ENCODE measurements at places on chromosomes 5 and 9. TPM values are rescaled to one million over a fixed set of nuclear protein-coding genes. Genes with fewer than 3 reads are reported as not detected.

DNA sequence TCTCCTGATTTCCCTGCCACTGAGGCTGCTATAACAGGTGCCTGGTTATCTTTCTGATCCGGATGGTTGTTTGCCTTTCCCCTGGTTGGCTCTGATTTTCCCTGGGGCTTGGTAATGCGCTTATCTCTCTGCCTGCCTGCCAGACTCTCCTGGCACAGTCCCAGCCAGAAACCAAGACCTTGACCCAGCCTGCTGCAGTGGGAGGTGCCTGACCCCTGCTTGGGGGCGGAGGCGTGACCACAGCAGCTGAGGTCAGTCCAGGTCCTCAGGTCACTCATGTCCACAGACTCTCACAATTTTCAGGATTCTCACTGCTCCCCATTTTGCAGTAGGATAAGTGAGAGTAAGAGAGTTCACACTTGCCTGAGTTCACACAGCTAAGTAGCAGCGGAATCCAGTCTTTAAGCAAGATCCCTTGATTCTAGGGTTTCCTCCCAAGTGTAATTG is 24.4 kb upstream of the SYNPO start:
- peaks cover 8% of the 10 kb centered on the region for H3K4me1 ChIP-seq
- H3K4me3 ChIP-seq = no peak overlapping the region
- H3K27ac ChIP-seq = no peak overlapping the region
- H3K27me3 ChIP-seq = peaks cover 28% of the 10 kb centered on the region
- no peaks in the 10 kb centered on the region for H3K36me3 ChIP-seq

STKLD1 gene
- total RNA-seq = 3.8 TPM

DNA sequence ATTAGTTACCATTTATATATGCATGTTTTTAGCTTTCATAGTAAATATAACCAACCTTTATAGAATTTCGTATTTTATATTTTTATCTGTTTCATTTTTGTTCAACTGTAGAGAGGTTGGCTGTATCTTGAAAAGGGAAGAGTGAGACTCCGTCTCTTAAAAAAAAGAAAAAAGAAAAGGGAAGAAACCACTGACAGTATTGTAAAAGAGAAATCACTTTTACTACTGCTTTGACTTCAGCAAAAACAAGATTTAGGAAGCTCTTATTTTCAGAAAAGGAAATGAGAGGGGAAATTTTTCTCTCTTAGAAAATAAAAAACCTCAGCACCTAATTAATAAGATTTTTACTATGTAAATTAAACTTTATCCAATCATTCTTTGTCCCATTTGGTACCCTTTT is 14.4 kb downstream of the POLK start:
- H3K27ac ChIP-seq = no peak overlapping the region
- H3K4me1 ChIP-seq = peaks cover 7% of the 10 kb centered on the region
- DNase-seq = no peak
- no peaks in the 10 kb centered on the region for H3K27me3 ChIP-seq

PRUNE2 gene
- total RNA-seq = 5.6 TPM

DNA sequence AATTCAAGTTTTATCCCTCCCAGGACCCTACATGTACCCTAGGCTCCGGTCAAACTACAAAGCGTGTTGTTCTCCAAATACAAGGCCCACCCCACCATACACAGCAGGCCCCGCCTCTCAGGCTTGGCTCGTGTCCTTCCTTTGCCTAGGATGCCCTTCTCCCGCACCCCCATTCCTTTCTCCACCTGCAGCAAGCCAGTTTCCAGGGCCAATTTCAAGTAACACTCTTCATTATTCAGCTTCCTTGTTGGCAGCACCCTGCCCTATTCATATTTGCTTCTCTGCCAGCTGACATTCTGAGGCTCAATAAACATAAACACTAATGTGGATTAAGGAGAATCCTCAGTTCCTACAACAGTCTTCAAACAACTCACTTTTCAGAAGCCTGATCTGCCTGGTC is 31.7 kb downstream of the EPB41L4B start:
- no peaks in the 10 kb centered on the region for H3K27me3 ChIP-seq
- H3K4me1 ChIP-seq = peaks cover 8% of the 10 kb centered on the region
- no peak for DNase-seq

- H3K4me1 ChIP-seq = no peaks in the 10 kb centered on the region
- no peak for DNase-seq
- H3K27me3 ChIP-seq = no peaks in the 10 kb centered on the region
- H3K4me3 ChIP-seq = no peak overlapping the region
- H3K36me3 ChIP-seq = no peaks in the 10 kb centered on the region
These were observed 155.7 kb upstream of the ZNF462 start for GRCh38 chr9:106707291-106707690.

TMEM215 gene
- total RNA-seq = not detected

DNA sequence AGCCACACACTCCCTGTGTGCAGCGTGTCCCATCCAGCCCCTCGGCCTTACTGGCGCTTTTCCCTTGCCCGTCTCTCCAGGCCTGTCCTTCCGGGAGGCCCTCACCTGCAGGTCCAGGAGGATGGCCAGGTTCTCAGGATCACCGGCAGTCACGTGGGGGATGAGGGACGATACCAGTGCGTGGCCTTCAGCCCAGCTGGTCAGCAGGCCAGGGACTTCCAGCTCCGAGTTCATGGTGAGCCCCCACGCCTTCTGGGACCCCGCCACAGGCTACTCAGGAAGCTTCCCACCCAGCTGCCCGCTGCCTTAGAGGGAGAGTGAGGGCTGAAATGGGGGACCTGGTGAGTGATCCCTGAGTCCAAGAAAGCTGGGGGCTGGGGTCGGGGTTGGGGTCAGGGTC is 85.8 kb downstream of the HMCN2 start:
- no peaks in the 10 kb centered on the region for H3K4me1 ChIP-seq
- no peak overlapping the region for H3K27ac ChIP-seq
- H3K4me3 ChIP-seq = no peak overlapping the region
- no peak for DNase-seq

DNA sequence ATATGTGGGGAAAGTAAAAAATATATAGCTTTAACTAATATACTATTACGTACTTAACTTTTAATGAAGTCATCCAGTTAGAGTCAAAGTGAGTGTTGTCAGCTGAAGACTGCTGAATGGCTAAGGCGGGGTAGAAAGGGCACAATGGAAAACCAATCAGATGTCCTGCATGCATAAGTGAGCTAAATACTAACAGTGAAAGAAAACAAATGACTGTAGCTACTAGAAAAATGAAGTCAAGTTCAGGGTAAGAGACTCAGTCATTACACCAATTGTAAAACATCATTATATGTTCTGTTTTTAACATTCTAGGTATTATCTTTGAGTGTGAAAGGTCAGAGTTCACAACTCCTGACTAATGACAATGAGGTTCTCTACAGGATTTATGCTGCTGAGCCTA is 295.2 kb downstream of the ADGRV1 start:
- no peak for DNase-seq
- no peak overlapping the region for H3K27ac ChIP-seq
- H3K4me3 ChIP-seq = no peak overlapping the region
- no peaks in the 10 kb centered on the region for H3K4me1 ChIP-seq

DNA sequence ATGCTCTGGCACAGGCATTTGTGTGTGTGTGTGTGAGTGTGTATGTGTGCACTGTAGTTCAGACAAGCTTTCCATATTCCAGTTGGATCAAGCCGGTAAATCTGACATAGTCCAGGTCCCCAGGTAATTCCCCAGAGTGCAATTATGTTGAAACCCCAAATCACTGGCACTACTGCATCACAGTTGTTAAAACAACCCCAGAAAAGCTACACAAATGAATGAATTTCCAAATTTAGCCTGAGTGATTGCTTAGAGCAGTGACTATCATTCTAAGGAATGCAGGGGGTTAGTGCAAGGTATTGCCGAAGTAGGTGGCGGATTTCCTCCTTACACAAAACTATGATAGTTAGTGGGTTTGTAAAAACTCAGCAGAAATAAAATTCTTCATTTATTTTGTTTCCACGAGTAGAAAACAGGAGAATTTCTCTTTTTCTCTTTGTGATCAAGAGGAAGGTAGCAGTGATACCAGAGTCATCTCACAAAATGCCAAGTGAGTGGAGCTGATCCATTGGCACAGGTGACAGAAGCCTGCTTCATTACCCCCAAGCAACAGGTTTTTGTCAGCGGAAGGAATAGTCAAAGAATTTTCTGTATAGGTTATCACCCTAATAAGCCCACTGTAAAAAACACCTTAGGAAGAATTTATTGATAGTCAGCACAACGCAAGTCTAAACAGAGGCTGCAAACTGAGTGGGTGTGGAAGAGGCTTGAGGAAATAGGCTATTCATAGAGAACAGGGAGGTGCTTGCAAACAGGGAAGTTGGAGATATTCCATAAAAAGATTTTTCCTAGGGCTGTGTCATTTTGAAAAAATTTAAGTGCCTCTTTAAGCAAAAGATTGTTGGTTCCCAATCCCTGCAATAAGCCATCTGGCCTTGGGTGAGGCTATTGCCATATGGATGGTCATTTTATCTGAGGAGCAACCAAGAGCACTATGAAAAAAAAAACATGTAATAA is 385.1 kb downstream of the CHSY3 start:
- no peak for DNase-seq
- no peak overlapping the region for H3K4me3 ChIP-seq
- H3K27ac ChIP-seq = no peak overlapping the region
- H3K4me1 ChIP-seq = peaks cover 8% of the 10 kb centered on the region

- peak overlapping the region; percentile 87 for H3K4me3 ChIP-seq
- H3K4me1 ChIP-seq = peaks cover 11% of the 10 kb centered on the region
- no peak overlapping the region for H3K27ac ChIP-seq
- no peaks in the 10 kb centered on the region for H3K27me3 ChIP-seq
- DNase-seq = no peak
These were observed 773 bp upstream of the AGGF1 start for GRCh38 chr5:77029376-77029885.

TAF11L5 gene
- not detected for total RNA-seq

- H3K36me3 ChIP-seq = no peaks in the 10 kb centered on the region
- H3K4me3 ChIP-seq = no peak overlapping the region
- peaks cover 5% of the 10 kb centered on the region for H3K4me1 ChIP-seq
These were observed 20.0 kb upstream of the SCGB3A1 start for GRCh38 chr5:180611140-180611850.

DNA sequence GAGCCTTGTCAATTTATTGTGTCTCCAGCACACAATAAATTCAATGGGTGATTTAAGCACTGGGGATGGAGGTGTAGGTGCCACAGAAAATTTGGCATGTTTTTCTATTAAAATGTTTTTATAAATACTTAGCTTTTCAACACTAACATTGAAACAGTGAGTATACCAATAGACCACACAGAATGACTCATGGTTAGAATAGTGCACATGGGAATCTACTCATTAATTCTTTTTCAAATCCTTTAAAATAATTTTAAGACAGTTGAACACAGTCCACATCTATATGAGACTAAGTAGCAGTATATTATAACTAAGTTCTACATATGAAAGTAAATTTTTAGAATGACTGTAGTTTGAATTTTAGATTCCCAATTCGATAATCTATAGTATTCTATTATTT is 67.1 kb downstream of the LNPEP start:
- no peak for DNase-seq
- no peak overlapping the region for H3K27ac ChIP-seq
- H3K4me1 ChIP-seq = no peaks in the 10 kb centered on the region
- H3K27me3 ChIP-seq = no peaks in the 10 kb centered on the region

DNA sequence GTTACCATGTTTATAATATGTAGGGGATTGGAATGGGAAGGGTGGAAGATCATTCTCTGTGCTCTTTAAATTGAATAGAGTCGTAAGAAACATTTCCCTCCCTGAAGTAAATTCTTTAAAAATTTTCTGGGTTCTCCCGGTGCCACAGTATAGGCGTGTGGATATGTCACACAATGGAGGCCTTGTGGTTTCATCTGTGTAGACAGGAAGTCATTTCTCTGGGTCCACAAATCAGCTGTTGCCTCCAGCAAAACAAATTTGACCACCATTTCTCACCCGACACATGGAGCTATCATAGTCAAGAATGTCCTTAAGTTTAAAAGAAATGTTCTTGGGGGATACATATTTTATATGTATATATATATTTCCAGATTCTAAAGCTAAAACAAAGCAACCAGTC is 17.4 kb downstream of the CEP78 start:
- DNase-seq = no peak
- H3K4me1 ChIP-seq = no peaks in the 10 kb centered on the region
- no peaks in the 10 kb centered on the region for H3K27me3 ChIP-seq
- H3K36me3 ChIP-seq = peaks cover 25% of the 10 kb centered on the region
- no peak overlapping the region for H3K4me3 ChIP-seq

DNA sequence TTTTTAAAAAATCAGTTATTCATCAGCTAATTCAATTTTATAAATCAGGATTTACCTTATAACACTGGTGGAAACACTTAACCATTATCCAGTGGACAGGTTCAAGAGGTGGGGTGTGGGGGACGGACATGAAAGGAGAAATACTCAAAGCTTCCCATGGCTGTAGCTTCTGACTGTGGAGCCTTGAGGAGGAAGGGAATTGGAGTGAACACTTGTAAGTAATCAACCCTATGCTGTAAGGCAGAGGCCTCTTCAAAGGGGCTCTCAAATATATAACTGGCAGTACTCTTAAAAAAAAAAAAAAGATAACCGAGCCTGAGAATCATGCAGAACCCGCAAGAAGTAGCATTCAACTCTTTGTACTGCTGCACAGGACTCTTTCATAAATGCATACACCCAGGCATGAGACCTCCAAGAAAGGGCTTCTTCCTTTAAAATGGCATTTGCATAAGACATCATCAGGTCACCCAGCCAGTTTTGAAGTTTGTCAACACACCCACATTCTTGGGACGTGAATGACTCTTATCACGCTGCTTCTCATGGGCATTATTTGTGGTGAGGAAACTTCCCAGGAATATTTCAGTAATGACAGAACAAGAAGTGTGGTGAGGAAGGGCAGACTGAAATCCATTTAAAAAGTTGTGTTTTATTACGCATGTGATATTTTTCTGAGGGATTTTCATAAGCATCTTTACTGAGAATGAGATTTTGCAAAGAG is 8.1 kb downstream of the OSMR start:
- no peak overlapping the region for H3K4me3 ChIP-seq
- no peaks in the 10 kb centered on the region for H3K36me3 ChIP-seq
- H3K4me1 ChIP-seq = peaks cover 7% of the 10 kb centered on the region
- H3K27ac ChIP-seq = no peak overlapping the region
- DNase-seq = no peak
- H3K27me3 ChIP-seq = peaks cover 5% of the 10 kb centered on the region

- H3K4me3 ChIP-seq = peak overlapping the region; percentile 75
- no peaks in the 10 kb centered on the region for H3K27me3 ChIP-seq
- H3K4me1 ChIP-seq = peaks cover 30% of the 10 kb centered on the region
- no peak overlapping the region for H3K27ac ChIP-seq
- peaks cover 8% of the 10 kb centered on the region for H3K36me3 ChIP-seq
These were observed 846 bp downstream of the MGAT1 start for GRCh38 chr5:180801596-180802324.
